ENCODE measurements at places on chromosomes 7 and 10.

- no peaks in the 10 kb centered on the region for H3K27me3 ChIP-seq
- no peak overlapping the region for H3K27ac ChIP-seq
- no peak overlapping the region for H3K4me3 ChIP-seq
- no peak for DNase-seq
- H3K4me1 ChIP-seq, result no peaks in the 10 kb centered on the region
- no peaks in the 10 kb centered on the region for H3K36me3 ChIP-seq
Observed at GRCh38 chr7:91519241-91520158, 255.3 kb downstream of the FZD1 start.

GRCh38 chr7:41882256-41882655 lies 179.4 kb upstream of the INHBA start:
- H3K4me1 ChIP-seq, result no peaks in the 10 kb centered on the region
- no peaks in the 10 kb centered on the region for H3K27me3 ChIP-seq
- H3K4me3 ChIP-seq, result no peak overlapping the region
- DNase-seq, result no peak
- no peaks in the 10 kb centered on the region for H3K36me3 ChIP-seq

DNA sequence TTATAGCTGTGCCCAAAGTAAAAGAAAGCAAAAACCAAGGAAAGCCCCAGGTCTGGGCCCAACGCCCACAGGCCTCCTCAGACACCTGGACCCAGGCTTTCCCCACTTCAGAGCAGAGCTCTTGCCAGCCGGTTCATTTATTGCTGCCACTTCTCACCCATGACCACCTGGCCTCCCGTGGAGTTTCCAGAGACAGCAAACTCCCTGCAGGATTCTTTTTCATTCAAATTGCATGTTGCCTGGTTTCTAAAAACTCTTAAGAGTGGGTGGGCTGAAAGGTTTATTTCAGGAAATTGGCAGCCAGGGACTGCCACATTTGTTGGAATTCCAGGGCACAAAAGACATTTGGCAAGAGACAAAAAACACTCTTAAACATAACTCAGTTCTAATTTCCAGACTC lies 4.7 kb downstream of the VOPP1 start:
- no peak overlapping the region for H3K4me3 ChIP-seq
- peaks cover 31% of the 10 kb centered on the region for H3K4me1 ChIP-seq
- H3K27ac ChIP-seq, result no peak overlapping the region
- no peaks in the 10 kb centered on the region for H3K36me3 ChIP-seq
- DNase-seq, result no peak

- no peak overlapping the region for H3K4me3 ChIP-seq
- H3K27ac ChIP-seq, result no peak overlapping the region
- no peaks in the 10 kb centered on the region for H3K36me3 ChIP-seq
- no peaks in the 10 kb centered on the region for H3K4me1 ChIP-seq
- DNase-seq, result no peak
- H3K27me3 ChIP-seq, result no peaks in the 10 kb centered on the region
Observed at GRCh38 chr7:78438433-78438832, 639.9 kb downstream of the PHTF2 start.

DNA sequence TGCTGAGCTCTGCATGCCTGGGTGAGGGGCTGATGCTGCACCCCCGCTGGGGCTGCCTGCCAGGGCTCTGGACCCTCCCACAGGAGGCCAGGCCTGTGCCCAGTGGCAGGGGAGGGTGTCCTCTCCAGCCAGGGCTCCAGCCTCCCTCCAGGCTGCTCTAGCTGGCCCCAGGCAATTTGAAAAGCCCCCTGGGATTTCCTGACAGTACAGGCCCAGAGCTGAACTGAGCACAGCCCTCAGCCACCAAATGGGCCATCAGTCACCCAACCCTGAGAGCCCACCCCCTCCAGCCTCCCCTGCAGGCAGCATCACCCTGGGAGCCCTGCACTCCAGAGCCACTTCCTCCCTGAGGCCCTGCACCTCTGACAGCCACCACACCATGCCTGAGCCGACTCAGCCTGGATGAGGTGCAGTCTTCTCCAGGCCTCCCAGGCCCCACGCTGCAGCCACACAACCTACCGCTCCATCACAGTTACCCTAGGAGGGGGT lies 101.8 kb upstream of the RET start:
- no peaks in the 10 kb centered on the region for H3K36me3 ChIP-seq
- no peak overlapping the region for H3K4me3 ChIP-seq
- no peaks in the 10 kb centered on the region for H3K27me3 ChIP-seq
- no peaks in the 10 kb centered on the region for H3K4me1 ChIP-seq

GRCh38 chr10:4219901-4220300 lies 434.9 kb upstream of the KLF6 start:
- H3K27me3 ChIP-seq, result no peaks in the 10 kb centered on the region
- H3K4me3 ChIP-seq, result no peak overlapping the region
- no peaks in the 10 kb centered on the region for H3K36me3 ChIP-seq

DNA sequence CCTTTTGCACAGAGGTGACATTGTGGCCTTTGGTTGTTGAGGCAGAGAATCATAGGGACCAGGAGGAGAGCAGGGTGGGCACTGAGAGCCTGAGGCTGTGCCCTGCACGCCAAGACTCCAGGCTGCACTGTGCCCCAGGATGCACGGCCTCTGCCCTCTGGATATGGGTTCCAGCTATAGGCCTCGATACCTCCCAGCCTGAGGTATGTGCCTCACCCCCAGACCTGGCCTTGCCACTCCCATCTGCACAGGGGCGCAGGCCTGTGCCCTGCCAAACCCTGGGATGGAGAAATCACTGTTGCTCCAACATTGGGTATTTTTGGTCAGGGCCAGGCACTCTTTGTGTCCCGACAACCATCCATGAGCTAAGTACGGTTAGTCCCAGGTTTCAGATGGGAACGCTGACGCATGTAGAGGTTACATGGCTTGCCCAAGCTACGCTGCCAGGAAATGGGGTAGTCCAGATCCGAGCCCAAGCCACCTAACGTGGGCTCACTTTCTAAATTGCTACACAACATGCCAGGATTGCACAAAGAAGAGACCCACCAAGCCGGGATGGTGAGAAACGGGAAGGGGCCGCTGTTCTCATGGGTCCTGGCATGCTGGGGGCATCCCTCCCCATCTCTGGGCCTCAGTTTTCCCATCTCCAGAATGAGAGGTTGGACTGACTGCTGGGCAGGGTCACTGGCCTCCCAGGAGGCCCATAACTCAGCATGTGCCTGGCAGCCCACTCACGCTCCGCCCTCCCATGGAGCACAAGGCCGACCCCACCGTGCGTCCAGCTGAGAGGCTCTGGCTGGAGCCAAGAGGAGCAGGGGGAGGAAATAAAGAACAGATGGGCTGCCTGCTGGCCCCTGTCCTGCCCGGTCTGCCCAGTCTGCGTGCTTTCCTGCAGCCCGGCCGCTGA lies 44.2 kb downstream of the ZCCHC24 start:
- H3K27me3 ChIP-seq, result no peaks in the 10 kb centered on the region
- no peaks in the 10 kb centered on the region for H3K36me3 ChIP-seq
- no peak overlapping the region for H3K4me3 ChIP-seq
- peaks cover 27% of the 10 kb centered on the region for H3K4me1 ChIP-seq

- H3K27ac ChIP-seq, result no peak overlapping the region
- H3K27me3 ChIP-seq, result no peaks in the 10 kb centered on the region
- peaks cover 15% of the 10 kb centered on the region for H3K4me1 ChIP-seq
- no peaks in the 10 kb centered on the region for H3K36me3 ChIP-seq
- peak; percentile 55 for DNase-seq
Observed at GRCh38 chr10:78688901-78689583, 379.7 kb upstream of the ZMIZ1 start.

DNA sequence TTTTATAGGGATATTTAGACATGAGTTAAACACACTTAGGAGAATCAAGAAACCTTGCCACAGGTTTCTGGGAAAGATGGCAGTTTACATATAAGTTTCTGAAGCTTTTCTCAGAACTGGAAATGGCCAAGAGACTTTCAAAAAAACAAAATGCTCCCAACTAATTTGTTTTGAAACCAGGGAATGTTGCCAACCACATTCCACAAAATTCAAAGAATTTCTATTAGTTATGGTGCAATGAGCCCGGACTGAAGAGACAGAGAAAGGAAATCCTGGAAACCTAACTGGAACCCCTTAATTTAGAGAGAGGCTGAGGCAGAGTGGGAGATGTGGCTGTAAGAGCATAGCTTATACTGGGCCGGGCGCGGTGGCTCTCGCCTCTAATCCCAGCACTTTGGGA lies 128.5 kb downstream of the PTEN start:
- H3K36me3 ChIP-seq, result no peaks in the 10 kb centered on the region
- DNase-seq, result no peak
- H3K27me3 ChIP-seq, result no peaks in the 10 kb centered on the region
- H3K4me1 ChIP-seq, result no peaks in the 10 kb centered on the region

GRCh38 chr7:32673275-32673983 lies 178.1 kb downstream of the AVL9 start:
- no peaks in the 10 kb centered on the region for H3K36me3 ChIP-seq
- H3K27ac ChIP-seq, result no peak overlapping the region
- H3K27me3 ChIP-seq, result no peaks in the 10 kb centered on the region
- H3K4me3 ChIP-seq, result no peak overlapping the region
- no peak for DNase-seq
- peaks cover 19% of the 10 kb centered on the region for H3K4me1 ChIP-seq

- DNase-seq, result peak; percentile 71
- H3K36me3 ChIP-seq, result no peaks in the 10 kb centered on the region
- H3K4me3 ChIP-seq, result no peak overlapping the region
- no peak overlapping the region for H3K27ac ChIP-seq
Observed at GRCh38 chr7:134669845-134670373, 23.3 kb downstream of the BPGM start.

- no peak for DNase-seq
- no peaks in the 10 kb centered on the region for H3K27me3 ChIP-seq
- H3K27ac ChIP-seq, result no peak overlapping the region
- peaks cover 8% of the 10 kb centered on the region for H3K4me1 ChIP-seq
Observed at GRCh38 chr7:30757342-30757692, 5.4 kb downstream of the INMT start.

DNA sequence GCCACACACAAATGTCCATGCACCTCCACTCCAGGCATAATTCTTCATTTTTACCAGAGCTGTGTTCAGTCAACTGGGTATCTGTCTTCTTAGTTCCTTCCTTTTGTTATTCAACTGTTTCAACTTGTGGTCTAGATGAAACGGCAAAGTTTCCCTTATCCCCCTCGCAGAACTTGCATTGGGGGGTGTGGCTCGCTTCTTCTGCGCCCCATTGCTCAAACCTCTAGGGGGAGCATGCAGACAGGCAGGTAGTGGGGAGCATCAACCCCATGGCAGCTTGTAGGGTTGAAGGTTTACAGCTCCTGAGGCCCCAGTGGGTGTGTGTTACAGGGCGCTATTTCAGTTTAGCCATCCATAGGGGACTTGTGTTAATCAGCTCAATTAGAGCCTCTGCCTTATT lies 38.3 kb upstream of the COBL start:
- H3K27me3 ChIP-seq, result no peaks in the 10 kb centered on the region
- DNase-seq, result no peak
- H3K4me3 ChIP-seq, result no peak overlapping the region

DNA sequence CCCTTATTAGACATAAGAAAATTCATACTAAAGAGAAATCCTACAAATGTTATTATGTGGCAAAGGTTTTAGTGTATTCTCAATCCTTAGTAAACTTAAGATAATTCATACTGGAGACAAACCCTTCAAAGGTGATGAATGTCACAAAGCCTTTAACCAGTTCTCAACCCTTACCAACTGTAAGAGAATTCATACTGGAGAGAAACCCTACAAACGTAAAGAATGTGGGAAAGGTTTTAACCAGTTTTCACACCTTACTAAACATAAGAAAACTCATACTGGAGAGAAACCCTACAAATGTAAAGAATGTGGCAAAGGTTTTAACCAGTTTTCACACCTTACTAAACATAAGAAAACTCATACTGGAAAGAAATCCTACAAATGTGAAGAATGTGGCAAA lies 93.2 kb downstream of the ZNF680 start:
- no peak overlapping the region for H3K4me3 ChIP-seq
- no peaks in the 10 kb centered on the region for H3K4me1 ChIP-seq
- H3K36me3 ChIP-seq, result no peaks in the 10 kb centered on the region
- no peak overlapping the region for H3K27ac ChIP-seq
- no peaks in the 10 kb centered on the region for H3K27me3 ChIP-seq
- DNase-seq, result no peak

DNA sequence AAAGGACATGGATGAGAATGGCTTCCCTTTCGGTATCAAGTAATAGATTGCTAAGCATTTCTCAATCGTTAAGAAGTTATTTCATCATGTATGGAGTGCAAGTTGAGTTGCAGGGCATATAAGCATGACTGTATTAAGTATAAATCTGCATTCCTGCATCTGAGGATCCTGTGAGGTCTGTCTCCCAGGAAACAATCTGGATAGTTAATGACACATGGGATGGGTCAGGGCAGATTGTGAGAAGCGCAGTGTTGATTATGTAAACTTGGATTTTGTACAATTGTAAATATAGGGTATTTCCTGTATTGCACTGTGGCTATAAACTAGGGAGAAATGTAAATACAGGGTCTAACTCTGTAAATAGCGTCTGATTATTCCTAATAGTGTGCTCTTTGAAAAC lies 102.6 kb downstream of the PLXDC2 start:
- no peak for DNase-seq
- H3K27ac ChIP-seq, result no peak overlapping the region
- H3K27me3 ChIP-seq, result no peaks in the 10 kb centered on the region
- H3K4me1 ChIP-seq, result peaks cover 3% of the 10 kb centered on the region
- no peak overlapping the region for H3K4me3 ChIP-seq

DNA sequence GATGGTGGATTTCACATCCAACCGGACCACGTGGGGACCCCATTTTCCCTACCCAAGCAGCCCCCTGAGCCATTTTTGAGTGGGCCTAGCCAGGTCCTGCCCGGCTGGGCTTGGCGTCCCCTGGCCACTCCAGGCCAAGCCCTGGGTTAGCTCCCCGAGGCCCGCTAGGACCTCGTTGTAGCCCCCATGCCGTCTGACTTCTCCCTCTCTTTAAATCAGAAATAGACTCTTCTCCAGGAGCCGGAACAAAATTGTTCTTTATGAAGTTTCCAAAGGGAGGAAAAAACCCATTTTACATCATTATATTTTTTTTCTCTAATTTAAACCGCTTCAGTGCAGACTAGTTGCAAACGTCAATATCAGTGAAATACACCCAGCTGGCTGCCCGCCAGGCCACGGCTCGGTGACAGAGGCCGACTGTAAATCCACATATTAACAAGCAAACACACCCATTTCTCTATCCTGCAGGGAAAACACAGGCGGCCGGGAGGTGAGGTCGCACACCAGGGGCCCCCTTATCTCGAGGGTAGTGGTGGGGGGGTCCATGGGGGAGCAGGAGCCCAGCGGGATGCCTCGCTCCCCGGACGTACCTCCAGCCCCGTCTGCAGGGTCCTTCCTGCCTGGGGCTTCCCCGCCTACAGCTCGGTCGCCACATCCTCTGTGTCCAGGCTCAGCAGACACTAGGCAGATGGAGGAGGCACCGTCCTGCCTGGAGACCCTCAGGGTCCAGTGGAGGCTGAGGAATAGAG lies 72.7 kb downstream of the ELFN1 start:
- H3K27me3 ChIP-seq, result no peaks in the 10 kb centered on the region
- H3K36me3 ChIP-seq, result no peaks in the 10 kb centered on the region
- no peak overlapping the region for H3K4me3 ChIP-seq
- DNase-seq, result peak; percentile 70

DNA sequence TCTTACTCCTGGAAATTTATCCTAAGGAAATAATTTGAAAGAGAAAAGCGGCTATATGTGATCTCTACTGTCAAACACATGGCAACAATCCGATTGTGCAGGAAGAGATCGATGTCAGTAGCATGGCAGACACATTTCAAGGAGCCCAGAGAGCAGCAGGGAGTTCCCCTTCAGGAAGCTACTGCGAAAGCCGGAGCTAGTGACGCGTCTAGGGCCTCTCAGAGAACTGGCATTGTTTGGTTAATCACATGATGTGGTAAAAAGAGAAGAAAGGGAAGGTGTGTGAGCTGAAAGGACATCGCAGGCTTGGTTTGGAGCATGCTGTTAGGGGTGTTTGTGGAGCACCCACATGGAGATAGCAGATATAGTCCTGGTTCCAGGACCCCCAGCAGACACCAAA lies 74.9 kb downstream of the BEND7 start:
- no peaks in the 10 kb centered on the region for H3K27me3 ChIP-seq
- DNase-seq, result no peak
- no peak overlapping the region for H3K4me3 ChIP-seq
- H3K27ac ChIP-seq, result no peak overlapping the region
- no peaks in the 10 kb centered on the region for H3K4me1 ChIP-seq
- H3K36me3 ChIP-seq, result no peaks in the 10 kb centered on the region

Data from body of pancreas (tissue), 4 donors.